ENCODE measurements at places on chromosomes 13 and 19.

DNA sequence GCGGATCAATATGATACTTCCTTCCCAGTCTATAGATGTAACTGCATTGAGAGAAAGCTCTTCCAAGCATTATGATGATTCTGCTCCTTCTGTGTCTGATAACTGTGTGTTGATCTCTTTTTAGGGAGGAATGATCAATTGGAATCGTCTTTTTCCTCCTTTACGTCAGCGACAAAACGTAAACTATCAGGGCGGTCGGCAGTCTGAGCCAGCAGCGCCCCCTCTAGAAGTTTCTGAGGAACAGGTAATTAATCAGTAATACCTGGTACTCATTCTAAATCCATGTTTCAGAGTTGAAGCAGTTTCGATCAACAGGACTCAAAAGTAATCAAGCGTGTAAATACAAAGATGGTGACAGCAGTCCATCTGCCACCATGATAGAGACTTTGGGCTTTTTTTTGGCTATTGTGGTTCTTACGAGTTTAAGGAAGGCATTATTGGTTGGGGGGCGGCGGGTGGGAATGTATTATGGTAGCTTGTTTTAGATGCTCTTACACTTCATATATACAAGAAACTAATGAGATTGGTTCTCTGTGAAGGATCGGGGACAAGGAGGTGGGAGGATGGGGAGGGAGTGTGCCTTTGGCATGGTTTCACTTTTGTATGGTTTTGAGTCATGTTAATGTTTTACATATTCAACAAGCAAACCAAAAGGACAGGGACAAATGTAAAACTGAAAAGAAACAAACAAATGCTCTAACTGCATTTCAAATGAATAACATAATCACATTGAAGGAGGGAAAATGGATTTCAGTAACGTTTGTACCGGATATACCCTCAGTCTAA is 60.7 kb upstream of the GPR183 start:
- DNase-seq, result no peak

DNA sequence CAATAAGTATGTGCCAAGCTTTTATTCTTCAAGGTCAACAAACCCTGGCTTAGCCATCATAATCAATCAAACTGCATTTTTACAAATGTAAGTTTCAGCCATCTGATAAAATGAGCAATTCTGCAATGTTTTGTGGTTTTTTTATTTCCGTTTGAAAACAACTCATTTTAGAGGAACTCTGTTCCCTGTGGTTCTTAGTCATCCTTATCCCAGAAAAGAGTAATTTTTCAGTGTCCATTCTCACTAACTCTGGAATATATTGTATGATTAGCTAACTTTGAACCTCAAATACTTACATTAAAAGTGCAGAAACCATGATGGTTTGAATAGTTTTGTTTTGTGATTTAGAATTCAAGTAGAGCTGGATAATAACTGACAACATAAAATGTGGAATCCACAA is 87.6 kb downstream of the IRS2 start:
- DNase-seq, result no peak

DNA sequence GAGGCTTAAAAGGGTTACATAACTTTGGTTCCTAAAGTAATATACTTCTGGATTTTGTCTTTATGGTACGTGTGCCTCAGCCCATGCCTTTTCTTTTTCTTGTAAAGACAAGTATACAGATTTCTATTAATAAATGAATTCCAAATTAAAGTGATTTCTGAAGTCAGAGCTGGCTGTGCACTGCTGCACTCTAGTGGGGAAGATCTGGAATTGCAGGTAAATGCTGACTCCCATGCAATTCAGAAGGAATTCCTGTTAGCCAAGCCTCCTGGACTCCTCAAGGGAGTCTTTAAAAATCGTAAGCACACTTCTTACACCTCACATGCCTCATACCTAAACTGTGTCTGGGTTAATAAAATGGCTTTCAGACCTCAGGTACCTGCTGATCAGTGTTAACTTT is 118.4 kb upstream of the SLC7A1 start:
- peak; percentile 10 for DNase-seq

GRCh38 chr19:39402346-39403300 is 4.0 kb upstream of the ZFP36 start:
- peak; percentile 71 for DNase-seq

DNA sequence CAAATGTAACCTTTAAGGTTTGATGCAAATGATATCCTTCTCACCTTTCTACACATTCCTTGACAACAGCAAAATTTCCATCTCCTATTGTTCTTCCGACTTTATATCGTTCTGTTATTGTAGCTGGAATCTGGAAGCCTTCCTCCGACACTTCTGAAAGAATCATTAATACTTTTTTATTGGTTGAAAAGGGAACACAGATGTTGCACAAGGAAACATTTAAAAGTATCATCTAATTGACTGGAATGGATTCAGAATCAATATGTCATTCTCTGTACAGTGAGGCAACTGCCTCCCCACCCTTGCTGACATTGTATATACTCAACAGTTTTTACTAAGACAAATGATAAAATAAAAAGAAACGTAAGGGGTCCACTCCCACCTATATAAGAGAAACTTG is 295.2 kb downstream of the DCLK1 start:
- no peak for DNase-seq

GRCh38 chr13:90331974-90332373 is 1015.5 kb upstream of the MIR17HG start:
- no peak for DNase-seq

DNA sequence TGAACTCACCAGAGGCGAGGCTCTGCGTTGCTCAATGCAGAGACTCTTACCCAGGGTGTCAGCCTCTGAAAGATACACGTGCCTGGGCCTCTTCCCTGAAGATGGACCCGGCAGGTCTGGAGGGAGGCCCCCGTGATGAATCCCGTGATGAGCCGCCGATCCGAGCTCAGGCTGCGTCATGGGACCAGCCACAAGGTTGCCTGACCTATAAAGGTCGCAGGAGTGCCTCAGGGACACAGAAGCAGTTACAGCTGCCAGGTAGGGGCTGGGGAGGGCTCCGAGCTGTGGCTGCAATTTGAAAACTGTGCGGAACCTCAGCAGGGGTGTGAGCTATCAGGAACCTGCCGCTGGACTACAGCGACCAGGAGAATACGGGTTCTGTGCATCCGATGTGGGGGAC is 10.5 kb upstream of the ATP11A start:
- DNase-seq, result no peak

DNA sequence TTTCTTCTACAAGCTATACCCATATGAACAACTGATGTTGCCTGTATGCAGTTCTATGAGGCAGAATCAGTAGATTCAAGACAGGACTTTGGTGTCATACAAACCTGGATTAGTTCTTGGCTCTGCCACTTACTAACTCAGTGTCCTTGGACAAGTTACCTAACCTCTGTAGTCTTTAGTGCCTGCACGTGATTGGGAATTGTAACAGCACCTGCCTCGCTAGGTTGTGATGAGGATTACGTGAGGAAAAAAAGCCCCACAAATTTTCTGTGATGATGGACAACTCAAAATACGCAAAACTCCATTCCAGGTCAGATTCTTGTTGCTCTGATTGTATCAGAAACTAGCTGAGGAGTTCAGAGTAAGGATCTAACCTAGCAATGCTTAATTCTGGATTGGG is 89.3 kb downstream of the LRCH1 start:
- DNase-seq, result no peak

DNA sequence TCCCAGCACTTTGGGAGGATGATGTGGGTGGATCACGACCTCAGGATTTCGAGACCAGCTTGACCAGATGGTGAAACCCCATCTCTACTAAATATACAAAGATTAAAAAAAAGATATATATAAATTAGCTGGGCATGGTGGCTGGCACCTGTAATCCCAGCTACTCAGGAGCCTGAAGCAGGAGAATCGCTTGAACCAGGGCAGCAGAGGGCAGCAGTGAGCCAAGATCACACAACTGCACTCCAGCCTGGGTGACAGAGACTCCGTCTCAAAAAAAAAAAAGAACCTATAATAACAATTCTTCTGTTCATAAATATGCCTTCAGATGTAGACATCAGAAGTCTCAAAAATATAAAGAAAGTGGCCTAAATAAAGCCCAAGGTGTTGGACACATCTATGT is 7.6 kb downstream of the ZNF737 start:
- DNase-seq, result no peak

GRCh38 chr13:111636804-111637203 is 316.4 kb downstream of the TEX29 start:
- no peak for DNase-seq

DNA sequence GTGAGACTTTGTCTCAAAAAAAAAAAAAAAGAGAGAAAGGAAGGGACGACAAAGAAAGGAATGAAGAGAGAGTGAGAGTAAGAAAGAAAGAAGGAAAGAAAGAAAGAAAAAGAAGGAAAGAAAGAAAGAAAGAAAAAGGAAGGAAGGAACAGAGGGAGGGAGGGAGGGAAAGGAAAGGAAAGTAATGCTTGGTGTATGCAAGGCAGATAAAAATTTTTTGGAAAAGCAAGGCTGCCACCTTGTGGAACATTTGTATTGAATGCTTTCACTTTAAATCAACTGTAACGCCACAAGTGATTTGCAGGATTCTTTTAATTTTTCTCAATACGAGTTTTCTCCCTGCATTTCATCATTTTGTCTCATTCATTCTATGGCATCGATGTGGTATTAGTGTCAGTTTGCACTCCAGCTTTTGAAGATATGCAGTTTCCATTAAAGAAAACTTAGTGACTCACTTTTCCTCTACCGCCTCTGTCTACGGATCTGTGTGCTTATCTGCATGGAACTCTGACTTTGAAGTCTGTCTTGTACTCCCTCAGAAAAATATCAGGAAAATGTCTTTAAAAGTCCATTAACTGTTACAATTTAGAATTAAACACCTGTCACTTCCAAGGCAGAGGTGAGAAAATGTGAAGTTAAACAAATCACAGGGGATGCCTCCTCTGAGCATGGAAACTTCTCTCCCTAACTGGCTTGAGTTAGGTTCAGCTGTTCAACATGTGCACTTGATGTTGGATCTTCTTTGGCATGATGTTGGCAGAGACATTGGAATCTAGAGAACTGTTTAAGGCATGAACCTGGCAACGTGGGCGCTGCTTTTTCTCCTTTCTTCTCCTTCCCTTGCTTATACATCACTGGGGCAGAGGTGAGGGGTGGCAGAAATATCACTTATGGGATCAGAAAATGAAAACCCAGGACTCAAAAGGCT is 20.0 kb upstream of the ZDHHC20 start:
- DNase-seq, result peak; percentile 30

GRCh38 chr19:17183858-17184321 is 31.3 kb upstream of the USE1 start:
- DNase-seq, result no peak

- DNase-seq, result no peak
Observed at GRCh38 chr13:40787062-40787461, 2.3 kb upstream of the SLC25A15 start.

- peak; percentile 48 for DNase-seq
Observed at GRCh38 chr19:47210689-47211316, 20.2 kb downstream of the BBC3 start.

- DNase-seq, result no peak
Observed at GRCh38 chr13:44116562-44117332, 237.0 kb downstream of the LACC1 start.

DNA sequence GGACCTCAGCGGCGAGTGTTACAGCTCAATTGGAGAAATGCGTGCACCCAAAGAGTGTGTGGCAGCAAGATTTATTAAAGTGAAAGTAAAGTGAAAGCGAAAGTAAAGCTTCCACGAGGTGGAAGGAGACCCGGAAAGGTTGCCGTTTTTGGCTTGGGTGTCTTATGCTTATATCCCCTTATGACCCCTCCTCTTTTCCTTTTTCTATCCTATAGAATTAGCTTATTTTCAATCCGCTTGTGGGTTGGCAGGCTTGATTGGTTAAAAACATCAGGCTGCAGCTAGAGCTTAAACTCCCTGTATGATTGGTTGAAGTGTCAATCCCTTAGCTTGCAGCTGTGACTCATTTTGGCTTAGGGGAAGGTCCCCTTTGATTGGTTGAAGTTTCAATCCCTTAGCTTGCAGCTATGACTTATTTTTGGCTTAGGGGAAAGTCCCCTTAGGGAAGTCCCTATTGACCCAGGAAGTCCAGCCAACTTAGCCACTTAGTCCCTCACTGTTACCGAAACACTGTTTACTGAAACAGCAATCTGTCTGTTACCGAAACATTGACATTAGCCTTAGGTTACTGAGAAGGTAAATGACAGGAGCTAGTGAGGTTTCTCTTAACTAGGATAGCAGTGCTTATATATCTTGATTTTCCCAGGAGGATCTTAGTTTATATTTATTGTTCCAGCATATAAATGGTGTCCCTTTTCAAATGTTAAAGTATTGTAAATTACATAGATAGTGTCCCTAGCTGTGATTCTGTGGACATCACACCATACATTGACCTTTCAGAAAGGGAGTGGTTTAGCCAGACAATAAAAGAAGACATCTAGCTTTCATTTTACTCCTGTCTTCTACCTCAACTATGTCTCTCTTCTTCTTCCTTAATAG is 575.8 kb downstream of the DACH1 start:
- peak; percentile 90 for DNase-seq

DNA sequence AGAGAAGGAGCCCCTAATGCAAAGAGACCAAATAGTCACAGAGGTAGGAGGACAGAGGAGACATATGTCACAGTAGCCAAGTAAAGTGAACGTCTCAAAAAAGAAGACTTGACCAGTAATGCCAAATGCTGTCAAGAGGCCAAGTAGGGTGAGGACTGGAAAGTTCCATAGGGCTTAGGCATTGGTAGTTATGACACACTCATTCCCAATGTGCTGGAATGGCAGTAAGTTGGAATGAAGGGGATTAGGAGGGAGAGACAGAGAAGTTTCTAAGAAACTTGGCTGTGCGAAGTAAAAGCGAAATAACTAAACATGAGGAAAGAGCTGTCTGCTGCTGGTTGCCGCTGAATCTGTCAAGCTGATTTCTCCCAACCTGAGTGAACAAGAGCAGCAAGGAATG is 14.9 kb upstream of the FRY start:
- DNase-seq, result no peak

- no peak for DNase-seq
Observed at GRCh38 chr13:99151516-99151915, 49.1 kb upstream of the UBAC2 start.

Measured in NCI-H1417 (cell line).